CD8-positive, alpha-beta memory T cell (primary cell): ENCODE measurements at places on chromosomes 6 and 20.

DNA sequence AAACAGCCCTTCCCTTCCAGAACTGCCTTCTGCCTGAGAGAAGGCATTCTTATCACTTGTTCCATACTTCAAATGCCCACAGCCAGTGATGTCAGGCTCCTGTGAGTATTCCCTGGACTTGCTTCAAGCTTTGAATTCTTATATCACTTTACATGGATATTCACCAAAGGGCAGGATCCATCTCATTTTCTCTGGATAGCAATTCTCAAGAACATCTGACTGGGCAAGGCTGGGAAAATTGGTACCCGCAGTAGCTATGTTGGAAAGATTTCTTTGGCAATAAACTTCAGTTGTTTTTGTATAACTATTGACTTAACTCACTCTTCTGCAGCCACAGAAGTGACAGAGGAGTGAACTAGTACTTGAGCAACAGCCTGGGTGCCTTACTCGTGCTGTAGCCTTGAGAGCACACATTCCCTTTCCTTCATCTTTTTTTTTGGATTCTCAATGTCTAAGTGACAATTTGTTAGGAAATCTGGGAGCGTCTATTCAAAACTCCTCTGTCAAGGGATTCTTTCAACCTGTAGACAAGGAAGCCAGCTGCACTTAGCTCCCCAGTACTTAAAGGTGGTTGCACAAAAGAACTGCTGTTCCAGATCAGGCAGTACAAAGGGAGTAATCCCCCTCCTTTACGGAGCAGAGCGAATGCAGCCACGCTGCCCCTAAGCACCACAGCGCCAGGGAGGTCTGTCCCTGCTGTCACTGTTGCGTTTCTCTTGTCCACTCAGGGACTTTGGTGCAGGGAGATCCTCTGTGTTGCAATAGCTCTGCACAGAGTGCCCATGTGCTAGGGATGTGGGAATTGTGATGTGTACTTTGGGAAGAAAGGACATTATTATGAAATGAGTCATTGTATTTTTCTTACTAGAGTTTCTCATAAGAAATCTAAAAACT is 69.6 kb downstream of the JAG1 start:
- H3K4me3 ChIP-seq, result no peak overlapping the region
- no peak for DNase-seq
- H3K4me1 ChIP-seq, result no peaks in the 10 kb centered on the region
- H3K27ac ChIP-seq, result no peak overlapping the region
- no peaks in the 10 kb centered on the region for H3K27me3 ChIP-seq

GRCh38 chr6:47766445-47766844 is 15.4 kb upstream of the OPN5 start:
- no peak for DNase-seq
- no peak overlapping the region for H3K27ac ChIP-seq
- H3K4me1 ChIP-seq, result no peaks in the 10 kb centered on the region
- H3K36me3 ChIP-seq, result no peaks in the 10 kb centered on the region

- no peaks in the 10 kb centered on the region for H3K36me3 ChIP-seq
- H3K4me3 ChIP-seq, result no peak overlapping the region
- H3K27ac ChIP-seq, result no peak overlapping the region
- H3K4me1 ChIP-seq, result no peaks in the 10 kb centered on the region
Observed at GRCh38 chr20:61938839-61939690, 126.6 kb downstream of the TAF4 start.

- no peak for DNase-seq
- H3K27me3 ChIP-seq, result no peaks in the 10 kb centered on the region
- H3K4me3 ChIP-seq, result no peak overlapping the region
Observed at GRCh38 chr6:21501815-21502214, 91.7 kb upstream of the SOX4 start.

DNA sequence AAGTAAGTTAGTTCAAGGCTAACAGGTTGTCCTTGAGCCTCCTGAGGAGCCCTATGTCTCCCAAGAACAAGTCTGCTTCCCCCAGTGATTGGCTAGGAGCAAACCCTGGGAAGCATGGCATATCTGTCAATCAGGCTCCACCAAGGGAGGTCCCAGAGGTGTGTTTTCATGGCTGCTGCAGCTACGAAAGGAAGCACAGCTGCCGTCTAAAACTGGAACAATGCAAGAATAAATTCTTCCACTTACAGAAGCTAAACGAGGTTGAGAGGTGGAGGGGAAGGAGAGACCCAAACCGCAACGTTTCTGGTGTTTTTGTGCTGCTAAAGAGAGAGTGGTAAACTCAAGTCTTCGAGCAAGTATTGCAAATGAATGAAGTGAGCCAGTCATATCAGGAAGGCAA is 4.9 kb upstream of the PTGIS start:
- no peak overlapping the region for H3K4me3 ChIP-seq
- H3K4me1 ChIP-seq, result no peaks in the 10 kb centered on the region
- peaks cover 16% of the 10 kb centered on the region for H3K27me3 ChIP-seq
- no peak overlapping the region for H3K27ac ChIP-seq
- no peaks in the 10 kb centered on the region for H3K36me3 ChIP-seq
